CD4-positive, alpha-beta T cell treated with Interleukin-17A for 1 hour (primary cell): ENCODE measurements at places on chromosomes 4 and X.

- DNase-seq = no peak
These were observed 197.0 kb downstream of the CAMK2D start for GRCh38 chr4:113564493-113564892.

GRCh38 chr4:74370912-74371311 is 6.0 kb downstream of the EREG start:
- DNase-seq = peak; percentile 41

DNA sequence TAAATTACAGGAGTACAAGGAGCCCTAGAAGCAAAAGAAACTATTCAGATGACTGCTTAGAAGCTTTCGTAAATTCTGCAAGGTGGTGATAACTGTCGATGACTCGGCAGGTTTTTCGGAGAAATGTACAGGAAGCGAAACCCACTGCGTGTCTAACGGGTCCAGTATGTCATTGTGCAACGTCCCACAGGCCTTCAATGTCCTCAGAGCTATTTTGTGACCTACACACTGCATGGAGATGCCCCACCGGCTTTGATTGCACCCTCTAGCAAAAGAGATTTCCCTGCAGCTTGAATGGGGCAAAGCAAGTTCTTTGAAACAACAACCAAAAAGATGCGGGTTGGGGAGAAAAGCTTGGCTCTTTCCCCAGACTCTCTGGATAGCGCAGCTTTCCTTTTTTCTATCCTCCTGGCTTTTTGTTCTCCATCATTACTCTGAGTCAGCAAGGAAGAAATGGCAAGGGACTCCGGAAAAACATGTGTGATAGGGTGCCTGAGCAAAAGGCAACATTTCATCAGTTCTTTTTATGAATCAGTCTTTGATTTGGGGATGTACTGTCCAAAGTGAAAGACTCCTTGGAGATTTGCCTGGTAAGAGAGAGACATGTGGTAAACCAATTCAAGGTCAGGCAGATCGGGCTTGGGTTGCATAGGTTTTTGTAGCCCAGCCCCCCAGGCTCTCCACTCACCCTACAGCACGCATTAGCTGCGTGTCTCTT is 112.0 kb upstream of the TBL1X start:
- DNase-seq = peak; percentile 54

DNA sequence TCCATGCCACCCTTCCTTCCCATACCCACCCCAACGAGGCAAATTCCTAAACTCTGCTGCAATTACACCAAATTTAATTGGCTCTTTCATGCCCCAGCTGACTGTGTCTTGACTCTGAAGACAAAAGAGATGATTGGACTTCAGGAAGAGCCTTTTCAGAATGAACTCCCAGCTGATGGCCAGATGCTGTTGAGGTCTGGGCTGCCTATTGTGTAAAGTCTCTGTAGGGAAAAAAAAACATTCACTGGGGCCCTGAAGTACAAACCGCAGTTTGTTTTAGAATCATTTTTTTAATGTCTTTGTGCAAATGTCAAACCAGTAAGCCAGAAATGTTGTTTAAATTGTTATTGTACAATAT is 174.8 kb downstream of the HHIP start:
- no peak for DNase-seq
